ENCODE measurements at places on chromosomes 2 and 18.

DNA sequence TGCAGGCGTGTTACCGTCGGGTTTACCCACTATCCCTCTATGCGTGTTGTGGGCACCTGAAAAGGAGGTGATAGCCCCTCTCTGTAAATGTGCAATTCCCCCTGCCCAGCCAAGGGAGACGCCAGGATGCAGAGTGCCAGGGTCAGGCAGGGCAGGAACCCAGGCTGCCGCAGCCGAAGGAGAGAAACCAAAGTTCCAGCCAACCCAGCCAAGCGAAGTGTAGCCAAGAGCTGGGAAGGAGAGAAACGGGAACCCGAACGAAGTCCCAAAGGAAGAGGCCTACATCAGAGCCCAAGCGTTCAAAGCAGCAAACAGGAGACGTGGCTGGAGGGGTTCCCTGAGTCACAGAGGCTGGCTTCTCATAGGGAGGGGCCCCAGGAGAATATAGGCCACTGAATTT is 24.2 kb upstream of the SPR start:
- no peak for DNase-seq

DNA sequence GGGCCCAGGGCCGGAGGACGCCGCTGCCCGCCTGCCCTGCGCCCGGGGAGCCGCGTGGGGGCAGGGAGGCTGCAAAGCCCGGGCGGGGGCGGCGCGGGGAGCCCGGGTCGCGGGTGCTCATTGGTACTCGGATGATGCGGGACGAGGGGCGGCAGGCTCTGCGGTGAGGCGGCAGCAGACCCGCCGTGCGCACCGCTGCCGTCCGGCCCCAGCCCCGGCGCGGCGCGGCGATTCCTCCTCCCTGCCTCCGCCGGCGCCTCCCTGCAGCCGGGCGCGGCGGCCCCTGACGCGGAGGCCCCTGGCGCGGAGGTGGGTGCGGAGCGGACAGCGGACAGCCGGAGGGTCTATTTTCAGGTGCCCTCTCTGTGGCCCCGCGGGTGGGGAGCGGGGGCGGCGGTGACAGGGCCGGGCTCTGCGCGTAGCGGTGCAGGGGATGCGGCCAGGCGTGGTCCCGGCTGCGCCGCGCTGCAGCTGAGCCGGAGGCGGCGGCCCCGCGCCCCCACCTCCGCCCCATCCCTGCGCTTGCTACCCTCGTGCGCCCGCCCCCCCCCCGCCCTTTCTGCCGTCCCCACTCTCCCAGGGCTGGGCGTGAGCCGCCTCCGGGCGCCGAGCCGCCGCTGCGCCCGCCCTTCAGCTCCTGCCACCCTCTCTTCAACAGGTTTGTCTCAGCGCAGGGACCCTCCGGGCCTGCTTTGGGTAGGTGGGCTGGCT is 640 bp downstream of the SPTBN1 start:
- no peak for DNase-seq

GRCh38 chr2:90079374-90079773 is 1387.9 kb downstream of the RPIA start:
- no peak for DNase-seq

- peak; percentile 5 for DNase-seq
These were observed 511 bp downstream of the MOB4 start for GRCh38 chr2:197516393-197516761.

DNA sequence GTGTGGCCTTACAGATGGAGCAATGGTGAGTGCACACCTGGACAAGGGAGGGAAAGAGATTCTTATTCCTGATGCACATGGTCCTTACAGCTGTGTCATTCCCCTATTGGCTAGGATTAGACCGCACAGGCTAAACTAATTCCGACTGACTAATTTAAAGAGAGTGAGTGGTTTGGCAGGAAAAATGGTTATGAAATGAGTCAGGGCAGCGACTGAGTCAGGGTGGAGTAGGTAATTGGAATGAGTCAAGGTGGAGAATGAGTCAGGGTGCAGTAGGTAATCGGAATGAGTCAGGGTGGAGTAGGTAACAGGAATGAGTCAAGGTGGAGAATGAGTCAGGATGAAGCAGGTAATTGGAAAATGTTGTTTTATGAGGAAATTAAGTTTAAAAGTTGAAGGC is 1353.7 kb upstream of the LRRTM1 start:
- DNase-seq, result no peak

- no peak for DNase-seq
These were observed 19.8 kb upstream of the GMPPA start for GRCh38 chr2:219478916-219479315.

- no peak for DNase-seq
These were observed 126.0 kb upstream of the ACVR2A start for GRCh38 chr2:147718831-147719230.

DNA sequence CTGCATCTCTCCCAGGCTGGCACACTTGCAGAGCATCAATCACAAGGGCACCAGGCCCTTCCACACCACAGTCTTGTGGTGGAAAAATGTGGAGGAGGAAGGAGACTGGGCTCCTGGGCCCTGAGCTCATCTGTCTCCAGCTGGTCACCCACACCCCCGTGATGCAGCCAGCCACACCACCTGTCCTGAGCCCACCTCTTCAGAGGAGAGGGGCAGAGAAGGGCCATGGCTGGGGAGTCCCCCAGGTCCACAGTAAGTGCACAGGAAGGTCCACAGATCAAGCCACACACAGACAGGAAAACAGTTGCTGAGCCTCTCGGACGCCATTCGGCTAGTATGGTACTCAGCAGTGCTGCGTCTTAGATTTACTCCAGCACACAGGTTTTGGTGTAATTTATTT is 203.5 kb upstream of the SALL3 start:
- no peak for DNase-seq

GRCh38 chr2:14120376-14120775 is 512.1 kb upstream of the LRATD1 start:
- no peak for DNase-seq

DNA sequence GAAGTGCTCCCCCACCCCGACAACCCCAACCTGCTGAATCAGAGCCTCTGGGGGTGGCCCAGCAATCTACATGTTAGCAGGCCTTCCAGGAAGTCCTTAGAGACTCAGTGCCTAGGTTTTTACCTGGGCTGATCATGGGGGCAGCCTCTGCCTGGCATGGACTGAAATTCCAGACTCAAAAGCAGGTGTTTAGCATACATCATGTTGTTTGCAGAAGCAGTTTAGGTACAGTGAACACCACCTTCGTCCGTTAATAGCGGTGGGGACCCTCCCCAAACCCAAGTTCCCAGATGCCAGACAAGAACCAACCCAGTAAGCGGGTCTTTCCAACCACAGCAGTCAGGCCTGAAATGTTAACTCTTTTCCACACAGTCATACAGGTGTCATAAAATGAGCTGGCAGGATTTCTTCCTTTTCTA is 26.4 kb upstream of the GALR1 start:
- no peak for DNase-seq

- no peak for DNase-seq
These were observed 11.4 kb downstream of the IL1F10 start for GRCh38 chr2:113079131-113079530.

DNA sequence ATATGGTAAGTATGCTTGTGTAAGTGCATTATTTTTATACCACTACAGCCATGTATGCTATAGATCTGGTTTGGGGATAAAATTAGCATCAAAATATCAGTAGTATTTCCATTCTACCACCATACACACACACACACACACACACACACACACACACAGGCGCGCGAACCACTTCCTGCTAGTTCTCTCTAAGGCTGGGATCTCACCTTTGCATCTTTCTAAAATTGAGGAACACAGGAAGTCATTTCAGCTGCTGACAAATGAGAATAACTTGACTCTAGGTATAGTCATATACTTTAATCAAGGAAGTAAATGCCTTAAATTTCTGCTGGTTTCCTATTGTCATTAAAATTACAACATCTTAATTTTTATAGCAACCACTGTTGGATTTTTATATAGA is 72.5 kb downstream of the RBM43 start:
- no peak for DNase-seq

DNA sequence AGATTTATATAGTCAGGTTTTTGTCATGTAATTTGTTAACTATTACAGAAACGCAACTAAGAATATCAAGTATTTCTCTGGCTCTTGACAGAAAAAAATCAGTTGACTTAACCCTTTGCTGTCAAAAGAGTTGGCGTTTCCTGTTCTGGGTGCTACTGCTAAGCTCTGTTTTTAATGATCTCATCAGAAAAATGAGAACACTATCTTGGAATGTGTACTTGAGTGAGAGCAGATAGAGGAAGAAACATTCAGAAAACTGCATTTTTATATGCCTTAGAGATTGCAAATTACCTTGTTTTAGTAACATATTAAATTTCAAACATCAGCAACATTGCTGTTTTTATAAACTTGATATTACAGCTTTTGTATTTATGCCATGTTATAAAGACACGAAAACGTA is 297.9 kb downstream of the RDH14 start:
- no peak for DNase-seq

All from stimulated activated CD8-positive, alpha-beta memory T cell treated with anti-CD3 and anti-CD28 coated beads, Interleukin-2, amount 100 ng/mL, for 48 hours (primary cell).